ENCODE measurements at places on chromosomes 11 and 22.

DNA sequence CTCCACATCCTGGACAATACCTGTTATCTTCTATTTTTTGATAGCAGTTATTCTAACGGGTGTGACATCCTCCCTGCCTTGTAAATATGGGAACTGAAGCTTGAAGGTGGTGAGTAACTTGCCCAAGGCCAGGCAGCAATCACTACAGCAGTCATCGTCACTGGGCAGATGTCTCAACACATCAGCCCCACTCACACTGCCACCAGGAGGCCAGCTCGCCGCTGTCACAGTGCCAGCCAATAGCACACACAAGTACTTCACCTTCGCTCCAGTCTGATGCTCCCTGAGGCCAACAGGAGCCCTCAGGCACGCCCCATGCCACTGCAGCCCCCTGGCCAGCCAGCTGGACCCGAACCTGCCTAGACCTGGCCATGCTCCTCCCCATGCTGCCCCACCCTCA, 4.9 kb upstream of the TTLL1 start:
- no peak for DNase-seq

DNA sequence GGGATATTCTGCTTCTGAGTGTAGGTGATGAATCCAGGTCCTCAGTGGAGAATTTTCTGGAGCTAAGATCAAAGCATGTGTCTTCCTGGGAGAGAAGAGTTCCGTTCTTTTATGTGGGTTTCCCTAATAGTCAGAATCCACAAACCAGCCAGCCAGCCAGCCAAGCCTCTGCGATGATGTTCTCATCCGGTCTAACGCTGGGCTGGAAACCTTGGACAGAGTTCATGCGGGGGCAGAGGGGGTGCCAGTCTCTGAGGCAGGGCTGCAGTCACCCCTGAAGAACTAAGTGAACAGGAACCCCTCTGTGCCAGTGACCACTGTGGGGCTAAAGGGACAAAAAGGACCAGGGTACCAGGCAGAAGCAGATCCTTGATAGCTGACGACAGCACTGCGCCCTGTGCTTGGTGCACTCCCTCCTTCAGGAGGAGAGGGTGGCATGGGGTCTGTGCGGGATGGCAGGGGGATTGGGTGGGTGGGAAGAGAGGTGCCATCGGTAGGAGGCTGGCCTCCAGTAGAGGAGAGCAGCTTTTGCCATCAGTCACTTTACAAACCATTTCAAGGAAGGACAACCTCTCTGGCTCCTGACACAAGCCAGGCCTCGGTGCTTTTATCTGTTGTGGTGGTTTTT, 27.1 kb downstream of the ADAMTS15 start:
- no peak for DNase-seq

DNA sequence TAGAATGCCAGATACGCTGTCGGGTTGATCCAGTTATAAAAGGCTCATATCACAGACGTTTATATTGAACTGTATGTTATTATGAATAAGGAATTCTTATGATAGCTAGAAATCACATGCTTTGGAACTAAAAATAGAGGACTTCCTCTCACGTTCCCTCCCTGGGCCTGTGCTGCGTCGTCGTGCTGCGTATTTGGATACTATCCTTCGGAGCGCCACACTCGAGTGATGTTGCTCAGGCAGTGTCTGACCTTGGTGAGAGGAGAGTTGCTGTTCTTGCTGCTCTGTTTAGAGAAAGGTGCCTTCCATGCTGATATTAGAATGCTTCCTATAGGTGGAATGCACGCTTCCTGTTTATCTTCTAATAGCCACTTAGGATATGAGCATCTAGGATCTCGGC, 20.2 kb upstream of the ST14 start:
- no peak for DNase-seq

DNA sequence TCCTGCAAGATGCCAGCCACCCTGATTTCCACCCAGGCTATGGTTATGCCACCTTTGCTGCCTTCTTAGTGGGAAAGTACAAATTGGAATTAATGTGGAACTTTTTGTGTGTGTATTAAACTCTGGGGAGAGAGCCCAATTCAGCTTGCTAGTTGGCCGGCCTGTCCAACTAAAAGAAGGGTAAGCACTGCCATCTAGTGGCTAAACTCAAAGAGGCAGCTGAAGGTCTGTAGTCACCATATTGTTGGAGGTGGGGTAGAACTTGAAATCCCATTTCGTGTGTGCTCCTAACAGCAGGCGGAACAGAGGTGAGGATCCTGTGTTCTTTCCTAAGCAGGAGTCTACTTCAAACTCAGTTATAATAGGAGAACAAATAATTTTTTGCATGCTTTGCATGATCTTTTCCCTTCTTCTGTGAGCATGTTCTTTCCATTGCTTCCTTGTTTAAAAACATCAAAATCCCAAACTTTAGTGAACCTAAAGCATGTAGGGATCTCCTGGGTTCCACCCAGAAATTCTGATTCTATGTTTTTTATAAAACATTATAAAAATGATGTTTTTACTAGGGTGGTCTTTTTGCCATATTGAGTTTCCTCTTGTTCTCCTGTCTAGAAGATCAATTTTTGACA, 138.8 kb upstream of the SORL1-AS1 start:
- peak; percentile 75 for DNase-seq

DNA sequence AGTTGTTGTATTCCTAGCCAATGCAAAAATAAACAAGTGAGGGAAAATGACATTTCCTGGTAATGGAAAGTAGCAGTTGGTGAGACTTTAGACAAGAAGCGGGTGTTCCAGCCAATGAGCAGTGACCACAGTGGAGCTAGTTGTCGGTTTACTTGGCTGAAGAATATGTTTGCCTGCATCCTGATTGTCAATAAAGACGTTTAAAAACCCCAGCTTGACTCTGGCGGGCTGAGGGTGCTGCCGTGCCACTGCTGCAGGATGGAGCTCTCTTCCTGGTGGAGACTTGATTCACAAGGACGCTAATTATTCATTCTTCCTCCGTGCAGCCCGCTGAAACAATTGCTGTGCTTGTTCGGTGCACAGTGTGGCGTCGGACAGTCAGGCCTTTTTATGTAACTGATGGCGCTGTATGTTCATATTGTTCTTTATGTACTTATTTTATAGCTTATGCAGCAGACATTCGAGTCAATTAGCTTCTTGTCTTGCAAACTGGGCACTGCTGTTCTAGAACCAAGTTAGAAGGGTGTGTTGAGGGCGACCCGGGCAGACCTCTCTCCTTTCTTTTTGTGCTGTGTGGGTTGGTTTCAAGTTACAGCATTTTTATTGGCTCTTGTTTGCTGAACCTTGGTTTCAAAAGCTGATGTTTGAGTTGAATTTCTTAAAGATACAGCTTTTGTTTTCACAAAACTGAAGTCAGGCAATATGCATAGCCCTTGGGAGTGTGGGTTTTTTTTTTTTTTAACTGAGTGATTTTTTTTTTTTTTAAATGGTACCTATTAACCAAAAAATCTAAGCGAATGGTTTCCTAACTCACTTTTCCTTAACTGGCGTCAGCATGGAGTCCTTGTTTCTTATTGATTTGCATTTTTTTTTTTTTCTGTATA, 153.9 kb downstream of the TEAD1 start:
- peak; percentile 73 for DNase-seq

GRCh38 chr11:61699737-61700160, 19.6 kb downstream of the DAGLA start:
- DNase-seq: no peak
